ENCODE measurements at places on chromosomes 4 and X.
A peak's percentile ranks its signal among the peaks of the same experiment; 100 is the strongest.

DNA sequence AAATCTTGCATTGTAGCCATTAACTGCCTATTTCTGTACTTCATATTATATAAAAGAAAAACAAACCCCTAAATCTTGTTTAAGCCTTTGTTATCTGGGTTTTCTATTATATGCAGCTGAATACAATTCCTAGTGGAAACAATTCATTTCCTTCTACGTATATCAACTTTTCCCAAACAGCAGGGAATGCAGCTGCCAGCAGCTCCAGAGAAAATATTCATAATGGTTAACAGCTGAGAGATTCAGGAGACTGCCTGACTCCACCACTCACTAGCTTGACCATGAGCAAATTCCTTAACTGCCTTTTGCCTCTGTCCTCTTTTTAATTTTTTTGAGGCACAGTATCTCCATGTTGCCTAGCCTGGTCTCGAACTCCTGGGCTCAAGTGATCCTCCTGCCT, 146.2 kb downstream of the SPATA18 start:
- DNase-seq = no peak

DNA sequence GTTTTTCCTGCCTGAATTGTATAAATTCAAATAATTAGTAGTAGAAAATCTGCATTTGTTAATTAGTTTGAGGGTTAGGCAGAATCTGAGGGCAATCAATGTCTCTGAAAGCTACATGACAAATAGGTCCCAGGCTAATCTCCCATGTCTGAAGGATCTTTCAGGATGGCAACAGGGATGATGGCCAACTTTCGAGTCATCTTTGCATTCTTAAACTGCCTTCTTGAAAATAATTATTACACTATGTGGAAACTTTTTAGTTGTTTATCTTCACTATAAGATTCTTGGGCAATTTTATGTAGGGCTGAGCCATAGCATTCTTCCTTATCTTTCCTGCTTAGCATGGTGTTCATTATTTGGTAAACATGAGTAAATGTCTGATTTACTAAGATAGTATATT, 490.3 kb upstream of the EPHA5 start:
- no peak for DNase-seq

DNA sequence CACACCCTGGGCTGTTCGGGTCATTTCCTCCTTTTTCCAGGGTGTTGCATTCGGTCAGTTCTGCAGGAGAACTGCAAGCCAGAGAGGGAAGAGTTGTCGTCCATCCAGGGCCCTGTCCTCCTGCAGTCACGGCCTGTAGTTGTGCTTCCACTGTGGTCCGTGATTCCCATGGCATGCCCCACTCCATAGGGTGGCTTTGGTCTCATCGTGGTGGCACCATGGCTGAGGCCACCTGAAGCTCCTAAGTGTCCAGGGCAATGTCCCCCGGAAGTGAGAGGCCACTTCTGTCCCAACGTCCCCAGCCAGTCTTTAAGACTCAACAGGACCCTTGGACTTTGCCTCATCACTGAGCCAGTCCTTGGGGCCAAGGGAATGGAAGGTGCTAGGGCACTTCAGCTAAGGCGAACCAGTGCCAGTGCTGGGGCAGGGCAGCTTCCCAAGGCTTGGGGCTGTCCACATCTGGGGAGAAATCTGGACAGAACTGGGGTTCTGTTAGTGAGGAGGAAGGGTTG, 83.7 kb downstream of the HTRA3 start:
- DNase-seq = no peak

GRCh38 chrX:1412551-1413161, 20.7 kb upstream of the SLC25A6 start:
- DNase-seq = no peak

GRCh38 chr4:66629927-66630326, 915.4 kb downstream of the CENPC start:
- no peak for DNase-seq

DNA sequence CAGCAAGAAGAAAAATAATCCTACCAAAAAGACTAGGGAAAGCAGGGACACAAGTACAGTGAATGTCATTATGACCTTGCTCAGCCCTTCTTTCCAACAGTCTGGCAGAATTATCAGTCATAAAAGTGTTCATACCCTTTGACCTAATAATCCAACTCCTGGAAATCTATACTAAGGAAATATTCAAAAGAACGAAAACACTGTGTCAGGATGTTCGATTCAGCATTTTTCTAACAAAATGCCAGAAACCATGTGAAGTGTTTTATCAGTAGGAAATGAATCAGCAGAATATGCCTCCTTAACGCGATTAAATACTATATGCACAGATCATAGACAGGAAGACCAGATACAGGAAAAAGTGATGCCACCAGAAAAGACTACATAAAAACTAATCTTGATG, 16.2 kb upstream of the S100G start:
- no peak for DNase-seq

- DNase-seq = peak; percentile 17
Measured at GRCh38 chr4:40662962-40663604, 33.4 kb upstream of the RBM47 start.

DNA sequence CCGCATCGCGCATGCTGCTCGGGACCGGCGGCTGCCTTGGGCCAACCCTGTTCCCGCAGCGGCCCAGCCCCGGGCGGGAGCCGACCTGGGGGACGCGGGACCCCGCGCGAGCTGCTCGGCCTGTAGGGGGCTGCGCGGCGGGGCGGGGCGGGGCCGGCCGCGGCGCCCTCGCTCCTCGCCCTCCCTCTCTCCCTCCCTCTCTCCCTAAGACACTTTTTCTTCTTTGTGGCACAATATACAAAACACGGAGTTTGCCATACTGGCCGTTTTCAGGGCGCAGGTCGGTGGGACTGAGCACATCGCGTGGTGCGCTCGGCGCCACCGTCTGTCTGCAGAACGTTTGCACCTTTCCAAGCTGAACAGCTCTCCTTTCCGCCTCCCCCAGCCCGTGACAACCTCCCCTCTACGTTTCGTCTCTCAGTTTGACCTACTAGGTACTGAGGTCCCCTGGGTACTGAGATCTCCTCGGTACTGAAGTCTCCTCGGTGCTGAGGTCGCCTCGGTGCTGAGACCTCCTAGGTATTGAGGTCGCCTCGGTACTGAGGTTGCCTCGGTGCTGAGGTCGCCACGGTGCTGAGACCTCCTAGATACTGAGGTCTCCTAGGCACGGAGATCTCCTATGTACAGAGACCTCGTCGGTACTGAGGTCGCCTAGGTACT, 261.1 kb upstream of the PLCXD1 start:
- peak; percentile 12 for DNase-seq

GRCh38 chrX:13983734-13984133, 46.0 kb downstream of the GEMIN8 start:
- no peak for DNase-seq

Data from stimulated activated naive CD8-positive, alpha-beta T cell treated with anti-CD3 and anti-CD28 coated beads, Interleukin-15, Interleukin-2, amounts not matched to agents 100 U/mL and 50 U/mL, for 24 hours (primary cell).